ENCODE measurements at places on chromosomes 16 and 17. TPM values are rescaled to one million over a fixed set of nuclear protein-coding genes. Genes with fewer than 3 reads are reported as not detected.

DNA sequence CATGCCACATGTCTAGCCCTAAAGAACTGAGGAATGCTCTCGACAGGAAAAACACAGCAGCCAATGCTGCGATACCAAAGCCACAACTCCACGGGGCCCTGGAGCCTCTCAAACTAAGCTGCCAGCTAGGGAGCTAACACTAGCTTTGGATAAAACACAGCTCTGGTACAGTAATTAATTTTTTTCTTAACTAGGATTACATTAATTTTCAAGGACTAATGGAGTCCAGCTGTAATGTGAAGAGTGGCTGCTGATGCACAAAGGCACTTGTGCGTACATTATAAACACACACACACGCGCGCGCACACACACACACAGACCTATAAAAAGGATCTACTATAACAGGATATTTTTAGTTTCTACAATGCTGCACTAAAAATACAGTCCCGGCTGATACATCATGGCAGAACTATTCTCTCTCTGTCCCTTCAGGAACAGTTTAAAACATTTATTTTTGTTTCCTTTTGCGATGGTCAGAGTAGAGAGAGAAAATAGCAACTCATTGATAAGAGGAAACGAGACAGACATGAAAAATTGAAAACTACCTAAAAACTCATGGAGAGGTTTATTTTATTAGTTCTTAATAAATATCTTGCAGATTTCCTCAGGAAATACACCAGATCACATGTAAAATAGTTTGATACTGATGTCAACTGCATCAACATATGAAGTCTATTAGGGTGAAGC is 88.5 kb downstream of the SMG6 start:
- DNase-seq = peak; percentile 93

GRCh38 chr17:10843811-10844210 is 5.9 kb upstream of the PIRT start:
- DNase-seq = no peak

- no peak for DNase-seq
Observed at GRCh38 chr17:49830605-49831004, 17.3 kb downstream of the TAC4 start.

TP53TG3F gene
- not detected for total RNA-seq
